ENCODE measurements at places on chromosomes 4 and X.

DNA sequence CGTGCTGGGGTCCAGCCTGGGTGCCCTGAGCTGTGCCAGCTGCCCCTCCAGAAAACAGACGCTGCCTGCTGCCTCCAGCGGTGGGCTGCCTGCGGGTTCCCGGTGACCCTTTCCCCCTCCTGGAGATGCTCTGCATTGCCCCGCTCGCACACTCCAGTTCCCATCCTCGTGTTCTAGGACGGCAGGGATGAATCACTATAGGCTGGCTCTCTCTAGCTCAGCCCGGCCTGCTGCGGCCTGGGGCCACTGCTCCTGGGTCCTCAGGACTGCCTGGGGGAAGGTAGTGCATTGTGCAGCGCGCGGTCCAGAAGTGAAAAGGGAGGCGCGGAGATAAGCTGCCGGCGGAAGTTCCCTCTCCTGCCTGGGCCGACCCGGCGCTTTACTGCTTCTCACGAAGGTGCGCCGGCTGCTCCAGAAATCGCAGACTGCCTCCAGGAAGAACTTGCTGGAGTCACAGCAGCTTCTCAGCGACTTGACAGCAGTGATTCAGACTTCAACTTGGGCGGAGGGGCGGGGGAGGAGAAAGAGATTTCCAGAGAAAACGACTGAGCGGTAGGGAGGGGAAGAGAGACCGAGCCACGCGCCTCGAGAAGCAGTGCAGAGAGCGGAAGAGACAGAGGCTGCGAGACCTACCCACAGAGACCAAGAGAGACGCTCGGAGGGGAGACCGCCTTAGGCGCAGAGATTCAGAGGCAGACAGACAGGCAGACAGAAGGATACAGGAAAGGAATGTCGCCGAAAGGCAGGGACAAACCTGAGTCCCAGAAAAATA is 6.7 kb upstream of the MSX1 start:
- DNase-seq, result no peak

DNA sequence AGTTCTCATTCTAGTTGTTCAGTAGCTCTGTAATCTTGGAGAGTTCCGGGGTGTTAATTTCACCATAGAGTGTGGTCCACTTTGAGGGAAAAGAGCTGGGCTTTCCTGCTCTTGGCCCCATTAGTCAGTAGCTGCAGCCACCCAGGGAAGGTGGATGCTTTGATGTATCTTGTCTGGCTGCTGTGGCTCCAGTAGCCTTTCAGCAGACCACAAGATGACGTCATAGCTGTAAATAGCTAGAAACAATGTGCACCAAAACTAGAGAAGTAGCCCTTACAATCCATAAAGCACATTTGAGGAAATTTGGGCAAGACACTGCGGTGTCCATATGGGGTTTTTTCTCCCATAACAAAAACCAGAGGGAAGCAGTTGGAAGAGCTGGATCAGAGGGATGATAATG is 32.9 kb upstream of the PRPS2 start:
- DNase-seq, result no peak

DNA sequence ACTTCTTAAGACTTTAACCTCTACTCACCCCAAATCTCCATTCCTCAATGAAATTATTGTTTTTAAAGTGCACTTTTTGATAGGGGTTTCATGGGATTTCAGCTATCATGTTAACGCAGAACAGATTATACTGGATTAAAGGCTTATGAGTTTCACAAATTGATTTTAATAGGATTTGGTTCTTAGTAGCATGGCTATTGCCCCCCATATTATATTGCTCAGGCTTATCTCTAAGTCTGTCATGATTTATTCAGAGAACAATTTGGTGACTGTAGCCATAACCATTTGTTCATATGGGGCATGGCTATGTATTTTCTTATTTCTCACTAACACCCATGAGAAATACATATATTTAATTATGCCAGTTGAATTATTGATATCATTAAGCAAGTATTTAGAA is 57.0 kb downstream of the MND1 start:
- no peak for DNase-seq

DNA sequence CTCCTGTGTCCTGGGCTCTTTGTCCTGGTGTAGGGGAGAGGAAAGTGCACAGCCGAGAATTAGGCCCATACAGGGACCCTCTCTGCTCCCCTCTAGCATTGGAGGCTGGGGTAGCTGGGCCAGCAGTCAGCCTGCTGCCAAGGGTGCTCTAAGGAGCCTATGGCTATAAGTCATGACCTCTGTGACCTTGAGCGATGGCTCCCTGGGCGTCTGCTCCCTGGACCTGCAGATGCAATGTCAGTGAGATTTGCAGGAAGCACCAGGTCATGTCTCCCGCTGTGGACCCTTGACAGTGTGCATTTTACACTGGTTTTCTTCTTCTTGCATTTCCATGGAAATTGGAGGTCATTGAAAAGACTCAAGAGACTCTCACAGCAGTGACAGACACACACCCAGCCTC is 234.1 kb upstream of the PSAPL1 start:
- DNase-seq, result no peak

- DNase-seq, result no peak
Measured at GRCh38 chrX:12396584-12396983, 258.3 kb downstream of the FRMPD4 start.

DNA sequence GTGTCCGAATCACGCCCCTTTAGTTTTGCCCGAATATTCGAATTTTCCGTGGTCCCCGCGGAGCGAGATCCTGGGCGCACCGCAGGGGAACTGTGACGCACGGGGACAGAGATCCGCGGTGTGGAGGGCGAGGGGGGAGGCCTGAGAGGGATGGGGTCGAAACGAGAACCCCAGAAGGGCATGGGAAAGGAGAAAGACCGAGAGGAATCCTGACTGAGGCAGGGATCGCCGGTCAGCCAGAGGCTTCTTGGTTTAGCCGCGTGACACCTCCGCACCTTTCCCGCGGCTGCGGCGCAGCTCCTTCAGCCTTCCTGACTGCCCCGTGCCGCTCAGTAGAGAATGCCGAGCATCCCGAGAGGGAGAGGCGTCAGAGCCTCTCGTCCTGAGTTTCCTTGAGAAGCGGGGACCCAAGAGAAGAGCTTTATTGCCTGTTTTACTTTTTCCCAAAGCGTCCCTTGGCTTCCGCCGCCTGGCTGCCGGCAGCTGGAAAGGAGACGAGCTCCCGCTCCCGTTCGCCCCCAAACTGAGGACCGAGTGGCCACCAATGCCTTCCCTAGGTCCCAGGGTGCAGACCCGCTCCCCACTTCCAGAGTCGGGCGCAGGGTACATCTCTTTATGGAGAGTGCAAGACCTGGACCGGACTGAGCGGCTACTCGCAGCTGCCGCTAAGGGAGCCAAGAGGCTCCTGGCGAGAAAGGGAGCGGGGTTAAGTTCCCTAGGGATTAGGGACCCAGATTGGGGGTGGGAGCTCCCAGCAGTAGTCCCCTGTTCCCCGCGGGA is 911 bp upstream of the GPR50 start:
- no peak for DNase-seq

- DNase-seq, result no peak
Measured at GRCh38 chr4:147901388-147901787, 169.5 kb downstream of the ARHGAP10 start.

- DNase-seq, result no peak
Measured at GRCh38 chr4:33437406-33437805, 2717.2 kb downstream of the PCDH7 start.

GRCh38 chrX:132750331-132751062 is 207.9 kb downstream of the HS6ST2 start:
- no peak for DNase-seq

GRCh38 chr4:68951078-68951805 is at the start of gene UGT2A3:
TSS of gene UGT2A3 (minus strand) at chr4:68951804. CDS start at chr4:68951760, 44 bp downstream.
- no peak for DNase-seq

- DNase-seq, result no peak
Measured at GRCh38 chr4:163595580-163595979, 101.1 kb downstream of the TMA16 start.

- DNase-seq, result no peak
Measured at GRCh38 chr4:124636788-124637187, 75.7 kb downstream of the ANKRD50 start.

- DNase-seq, result no peak
Measured at GRCh38 chr4:168759321-168759720, 250.7 kb downstream of the CBR4 start.

DNA sequence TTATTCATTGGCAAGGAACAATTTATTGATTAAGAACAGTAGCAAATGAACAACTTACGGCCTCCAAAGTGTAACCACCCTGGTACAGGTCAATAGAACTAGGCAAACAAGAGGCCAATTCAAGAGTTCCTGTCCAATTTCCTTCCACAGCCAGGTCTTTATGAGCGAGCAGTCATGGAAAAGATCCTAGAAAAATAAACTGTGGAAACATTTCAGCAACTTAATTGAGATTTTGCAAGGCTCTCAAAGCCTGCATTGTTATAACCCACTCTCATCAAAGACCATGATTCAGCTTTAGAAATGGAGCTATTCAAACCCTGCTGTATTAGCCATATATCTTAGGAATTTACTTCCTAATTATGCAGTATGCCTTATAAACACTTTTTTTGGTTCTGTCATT is 43.6 kb downstream of the UNC5C start:
- DNase-seq, result no peak

DNA sequence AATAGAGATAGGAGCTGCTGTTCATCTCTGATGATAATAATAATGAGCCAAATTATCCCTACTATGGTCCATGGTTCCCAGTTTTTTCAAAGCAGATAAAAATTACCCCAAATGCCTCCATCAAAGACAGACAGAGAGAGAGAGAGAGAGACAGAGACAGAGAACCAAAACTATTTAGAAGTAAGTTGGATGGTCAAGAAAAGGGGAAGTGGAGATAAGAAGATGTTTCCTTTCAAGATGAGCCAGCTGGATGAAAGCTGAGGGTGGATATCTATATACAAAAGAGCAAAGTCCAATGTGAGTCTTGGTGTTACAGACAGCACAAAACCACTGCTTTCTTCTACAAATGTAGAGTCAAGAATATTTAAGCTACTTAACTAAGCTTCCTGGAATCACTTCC is 173.9 kb downstream of the GRIA3 start:
- DNase-seq, result no peak

- DNase-seq, result no peak
Measured at GRCh38 chrX:17495052-17495451, 120.1 kb downstream of the NHS start.

DNA sequence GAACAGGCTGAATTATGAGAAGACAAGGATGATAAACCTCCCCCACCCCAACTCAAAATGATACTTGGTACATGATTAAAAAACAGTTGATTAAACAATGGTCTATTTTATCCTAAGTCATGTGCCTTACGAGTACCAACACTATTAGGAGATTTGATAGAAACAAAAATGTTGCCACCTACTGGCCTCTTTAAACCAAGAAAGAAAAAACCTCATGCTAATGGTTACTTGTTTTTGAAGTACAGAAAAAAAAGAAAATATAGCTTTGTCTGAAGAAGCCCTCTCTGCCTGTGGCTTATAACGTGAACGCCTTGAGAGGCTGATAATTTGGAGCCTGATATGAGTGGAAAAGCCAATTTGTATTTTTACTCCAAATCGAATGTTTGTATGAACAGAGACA is 538.2 kb downstream of the DMD start:
- DNase-seq, result no peak

GRCh38 chrX:69051901-69052300 is 113.4 kb downstream of the PJA1 start:
- no peak for DNase-seq

GRCh38 chrX:125378205-125378604 is 58.5 kb downstream of the TEX13C start:
- no peak for DNase-seq

GRCh38 chr4:8127051-8127826 is 31.4 kb downstream of the ABLIM2 start:
- DNase-seq, result no peak

GRCh38 chr4:1711571-1712215 is 426 bp downstream of the SLBP start:
- DNase-seq, result no peak

DNA sequence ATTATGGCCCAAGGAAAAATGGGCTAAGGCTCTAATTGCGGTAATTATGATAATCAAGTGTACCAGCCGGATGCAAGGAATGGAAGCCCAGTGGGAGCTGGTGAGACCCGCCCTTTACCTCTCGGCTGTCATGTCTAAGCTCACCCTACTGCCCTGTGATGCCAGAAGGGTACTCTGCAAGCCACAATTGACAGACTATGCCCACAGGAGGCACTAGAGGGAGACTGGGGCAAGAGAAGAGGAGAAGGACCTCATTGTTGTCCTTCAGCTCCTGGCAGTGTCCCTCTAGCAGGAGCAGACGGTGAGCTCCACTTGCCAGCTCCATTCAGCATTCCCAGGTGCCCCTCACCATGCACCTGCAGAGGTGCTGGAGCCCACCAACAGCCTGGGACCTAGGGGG is 141.8 kb downstream of the SMIM20 start:
- no peak for DNase-seq

GRCh38 chrX:151704041-151704663 is 8.9 kb downstream of the PRRG3 start:
- DNase-seq, result no peak

GRCh38 chr4:121041307-121042090 is 30.8 kb downstream of the NDNF start:
- DNase-seq, result no peak

GRCh38 chr4:156969101-156969500 is 2.5 kb downstream of the PDGFC start:
- no peak for DNase-seq

DNA sequence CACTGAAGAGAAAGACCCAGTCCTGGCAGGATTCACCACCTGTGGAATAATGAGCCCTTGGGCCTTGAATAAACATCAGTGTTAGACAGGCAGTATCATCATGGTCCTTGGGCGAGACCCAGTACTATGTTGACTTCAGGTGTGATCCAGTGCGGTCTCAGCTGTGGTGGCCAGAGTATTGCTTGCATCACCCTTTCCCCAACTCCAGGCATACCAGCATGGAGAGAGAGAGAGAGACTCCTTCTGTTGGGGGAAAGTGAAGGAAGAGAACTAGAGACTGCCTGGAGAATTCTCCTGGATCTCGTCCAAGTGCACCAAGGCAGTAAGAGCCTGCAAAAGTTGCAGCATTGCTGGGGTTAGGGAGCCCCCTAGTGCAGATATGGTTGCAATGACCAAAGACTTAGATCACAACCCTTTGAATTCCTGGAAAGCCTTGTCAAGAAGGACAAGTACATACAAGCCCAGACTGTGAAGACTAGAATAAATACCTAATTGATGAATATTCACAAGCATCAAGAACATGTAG is 61.1 kb upstream of the VAMP7 start:
- no peak for DNase-seq

GRCh38 chr4:8000721-8001491 is 61.2 kb upstream of the AFAP1 start:
- DNase-seq, result no peak
